ENCODE measurements at places on chromosomes 5 and 9.

- no peak for DNase-seq
Observed at GRCh38 chr9:126499005-126499910, 114.5 kb upstream of the LMX1B start.

GRCh38 chr5:121668635-121669034 is 183.0 kb upstream of the FTMT start:
- DNase-seq = no peak

DNA sequence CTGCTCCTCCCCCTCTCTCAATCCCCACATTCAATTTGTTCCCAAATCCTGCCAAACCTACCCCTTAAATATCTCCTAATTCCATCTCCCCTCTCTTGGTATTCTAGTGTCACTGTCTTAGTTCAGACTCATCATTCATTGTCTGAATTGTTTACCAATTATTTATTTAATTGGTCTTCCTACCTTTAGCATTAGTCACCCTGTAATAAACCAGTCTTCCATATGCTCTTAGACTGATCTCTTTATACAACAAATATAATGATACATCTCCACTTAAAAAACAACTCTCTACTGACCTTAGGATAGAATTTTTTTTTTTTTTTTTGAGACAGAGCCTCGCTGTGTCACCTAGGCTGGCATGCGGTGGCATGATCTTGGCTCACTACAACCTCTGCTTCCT is 51.4 kb downstream of the RFK start:
- DNase-seq = no peak

- no peak for DNase-seq
Observed at GRCh38 chr9:69047371-69047770, 11.8 kb downstream of the FXN start.

DNA sequence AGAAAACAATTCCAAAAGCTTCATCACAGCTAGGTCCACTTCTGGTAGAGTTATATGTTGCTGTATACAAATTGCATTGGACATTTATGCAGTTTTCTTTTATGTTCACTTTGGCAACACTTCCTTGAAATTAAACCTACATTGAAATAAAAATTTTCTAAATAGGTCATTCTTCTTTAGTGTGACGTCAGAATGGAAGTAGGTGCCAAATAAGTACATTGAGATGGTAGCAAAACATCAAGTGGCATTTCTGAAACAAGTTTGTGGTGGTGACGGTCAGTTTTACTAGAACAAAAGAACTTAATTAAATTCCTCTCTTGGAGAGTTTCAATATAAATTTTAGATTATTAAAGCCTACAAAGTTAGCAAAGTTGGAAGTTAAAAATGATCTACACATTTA is 895.1 kb downstream of the CDH9 start:
- no peak for DNase-seq

GRCh38 chr5:122200450-122200849 is 71.1 kb downstream of the ZNF474 start:
- no peak for DNase-seq

GRCh38 chr9:115146581-115147021 is 28.6 kb upstream of the TNC start:
- no peak for DNase-seq

- DNase-seq = no peak
Observed at GRCh38 chr5:55908804-55909203, 57.6 kb downstream of the IL31RA start.

DNA sequence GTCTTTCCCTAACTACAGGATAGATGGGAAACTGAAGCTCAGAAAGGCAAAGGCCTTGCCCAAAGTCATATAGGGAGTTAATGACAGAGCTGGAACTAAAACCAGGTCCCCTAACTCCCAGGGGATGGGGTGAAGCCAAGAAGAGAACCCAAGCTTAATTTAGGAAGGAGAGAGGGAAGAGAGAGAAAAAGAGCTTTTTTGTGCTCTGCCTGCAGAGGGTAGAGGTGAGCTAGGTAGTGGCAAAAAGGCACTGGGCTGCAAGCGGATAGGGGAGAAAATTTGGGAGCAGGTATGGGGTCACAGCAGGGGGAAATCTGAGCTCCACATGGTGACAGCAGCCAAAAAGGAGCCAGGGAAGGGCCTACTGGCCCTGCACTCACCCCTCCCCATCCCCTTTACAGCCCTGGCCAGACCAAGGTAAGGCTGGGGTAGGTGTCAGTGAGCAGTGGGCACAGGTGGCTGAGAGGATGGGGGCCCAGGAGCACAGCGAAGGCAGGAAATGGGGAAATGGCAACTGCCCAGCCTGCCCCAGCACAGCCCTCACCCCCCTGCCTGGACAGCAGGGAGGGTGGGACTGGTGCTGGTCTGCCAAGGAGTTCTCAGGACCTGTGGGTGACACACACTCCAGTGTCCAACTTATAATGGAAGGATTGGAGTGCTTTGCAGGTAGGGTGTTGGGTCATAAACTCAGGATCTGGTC is 3.3 kb downstream of the ENHO start:
- no peak for DNase-seq

DNA sequence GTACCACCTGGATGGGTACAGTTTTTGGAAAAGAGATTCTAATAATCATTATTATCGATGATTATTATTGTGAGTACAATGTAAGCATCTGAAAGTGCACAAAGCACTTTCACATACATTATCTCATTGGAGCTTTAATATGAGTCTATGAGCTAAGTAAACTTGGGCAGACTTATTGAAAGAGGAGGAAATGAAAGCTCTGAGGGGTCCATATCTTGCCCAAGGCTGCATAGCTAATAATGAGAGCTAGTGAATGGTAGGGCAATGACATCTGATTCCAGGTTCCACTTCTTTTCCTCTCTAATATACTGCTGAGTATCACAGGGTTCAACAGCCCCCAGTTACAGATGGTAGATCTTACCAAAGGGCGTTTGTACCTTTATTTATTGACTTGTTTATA is 26.1 kb downstream of the TIMD4 start:
- DNase-seq = no peak

DNA sequence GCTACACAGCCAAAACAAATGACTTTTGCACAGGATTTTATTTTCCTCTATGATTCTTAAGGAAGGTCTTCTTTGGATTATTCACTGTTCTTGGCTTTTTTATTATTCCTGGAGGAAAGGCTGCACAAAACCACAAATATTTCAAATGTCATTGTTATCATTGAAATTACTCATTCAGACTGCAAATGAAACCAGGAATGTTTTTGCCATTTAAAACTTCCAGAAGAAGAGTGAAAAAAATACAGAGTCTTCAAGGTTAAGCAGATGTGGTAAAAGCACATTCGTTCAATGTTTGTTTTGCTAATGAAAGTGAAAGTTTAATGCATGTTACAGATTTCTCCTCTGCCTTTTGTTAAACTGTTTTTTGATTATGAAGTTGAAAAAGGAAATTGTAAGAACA is 238.2 kb downstream of the TLE4 start:
- DNase-seq = no peak

DNA sequence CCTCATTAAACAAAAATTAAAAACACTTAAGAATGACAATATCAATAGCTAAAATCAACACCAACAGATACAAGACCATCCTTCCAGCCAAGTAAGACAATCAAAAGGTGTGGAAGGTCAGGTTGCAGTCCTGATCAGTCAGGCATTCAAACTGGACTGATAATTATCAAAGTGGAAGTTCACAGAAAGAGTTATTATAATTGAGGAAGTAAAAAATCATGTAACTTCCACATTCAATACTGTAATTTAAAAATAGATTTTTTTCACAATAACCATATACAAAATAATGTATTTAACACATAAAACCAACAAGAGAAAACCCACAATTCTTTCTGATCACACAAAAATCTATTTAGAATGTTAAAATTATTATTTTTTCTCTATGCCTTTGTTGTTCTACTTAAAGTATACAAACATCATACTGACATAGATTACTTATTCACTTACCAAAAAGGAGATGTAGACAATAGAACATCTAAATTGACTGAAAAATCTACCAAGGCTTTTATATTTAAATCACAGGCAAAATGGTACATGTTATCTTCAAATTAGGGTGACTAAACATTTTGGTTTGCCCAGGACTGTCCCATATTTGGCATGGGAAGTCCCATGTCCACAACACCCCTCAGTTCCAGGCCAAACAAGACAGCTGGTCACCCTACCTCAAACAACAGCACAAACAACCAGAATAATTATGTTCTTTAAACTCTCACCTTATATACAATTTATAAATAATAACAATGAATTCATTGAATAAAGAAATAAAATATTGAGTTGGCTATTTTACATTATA is 142.5 kb upstream of the SLC24A2 start:
- DNase-seq = no peak

DNA sequence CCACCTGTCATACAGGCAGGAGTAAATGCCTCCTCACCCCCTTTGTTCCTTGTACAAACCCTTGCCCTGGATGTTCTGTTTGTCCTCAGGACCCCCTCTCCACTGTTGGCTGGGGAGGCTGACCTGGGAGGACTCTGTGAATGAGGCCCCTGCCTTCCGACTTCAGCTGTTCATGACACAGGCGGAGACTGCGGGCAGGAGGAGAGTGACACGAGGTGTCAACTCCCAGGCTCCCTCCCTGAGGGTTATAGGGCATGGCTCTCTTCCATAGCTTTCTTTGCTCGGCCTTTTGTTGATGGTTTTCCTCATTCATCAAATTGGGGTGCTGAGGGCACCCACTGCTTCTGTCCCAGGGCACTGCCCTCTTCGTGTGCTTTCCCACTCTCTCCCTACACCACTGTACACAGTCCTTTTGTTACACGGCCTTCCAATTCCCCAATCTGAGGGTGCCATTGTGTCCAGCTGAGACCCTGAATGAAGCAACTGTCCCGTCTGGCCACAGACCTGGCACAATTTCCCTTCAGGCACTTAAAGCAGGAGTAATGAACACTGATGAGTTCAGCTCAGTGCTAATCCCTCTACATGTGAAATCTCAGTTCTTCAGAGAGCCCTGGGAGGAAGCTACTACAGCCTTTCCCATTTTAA is 33.8 kb downstream of the KCNIP1 start:
- DNase-seq = no peak

DNA sequence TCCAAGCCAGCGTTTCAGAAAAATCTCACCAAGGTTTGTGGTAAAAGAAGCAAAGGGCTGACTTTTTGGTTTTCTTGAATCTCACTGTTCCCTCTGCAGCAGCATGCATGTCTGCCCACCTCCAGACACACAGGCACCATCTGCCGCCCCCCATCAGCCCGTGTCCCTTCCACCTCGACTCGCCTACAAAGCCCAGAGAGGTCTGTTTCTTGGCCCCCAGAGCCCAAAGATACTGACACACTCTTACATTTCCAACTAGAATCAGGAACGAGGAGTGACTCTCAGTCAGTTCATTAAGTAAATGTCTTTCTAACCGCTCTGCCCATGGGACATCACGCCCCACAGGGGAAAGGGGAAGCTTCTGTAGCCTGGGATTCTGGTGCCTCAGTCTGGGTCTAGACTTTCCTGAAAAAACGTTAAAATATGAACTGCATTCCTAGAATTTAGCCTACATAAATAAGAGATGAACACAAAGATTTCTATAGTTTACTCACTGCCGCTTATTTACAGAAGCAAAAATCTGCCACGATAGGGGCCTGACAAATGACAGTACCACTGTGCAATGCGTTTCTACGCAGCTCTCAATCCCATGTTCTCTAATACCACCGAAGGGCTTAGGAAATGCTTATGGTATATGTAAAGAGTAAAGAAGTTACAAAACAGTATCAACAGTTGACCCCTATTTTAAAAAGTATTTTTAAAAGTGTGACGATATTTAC is 4.1 kb downstream of the IL4 start:
- no peak for DNase-seq

All from putamen (tissue), 1 donor.